Upper lobe of right lung (tissue), 1 donor: ENCODE measurements at places on chromosomes 12 and 14. TPM values are rescaled to one million over a fixed set of nuclear protein-coding genes. Genes with fewer than 3 reads are reported as not detected.

DNA sequence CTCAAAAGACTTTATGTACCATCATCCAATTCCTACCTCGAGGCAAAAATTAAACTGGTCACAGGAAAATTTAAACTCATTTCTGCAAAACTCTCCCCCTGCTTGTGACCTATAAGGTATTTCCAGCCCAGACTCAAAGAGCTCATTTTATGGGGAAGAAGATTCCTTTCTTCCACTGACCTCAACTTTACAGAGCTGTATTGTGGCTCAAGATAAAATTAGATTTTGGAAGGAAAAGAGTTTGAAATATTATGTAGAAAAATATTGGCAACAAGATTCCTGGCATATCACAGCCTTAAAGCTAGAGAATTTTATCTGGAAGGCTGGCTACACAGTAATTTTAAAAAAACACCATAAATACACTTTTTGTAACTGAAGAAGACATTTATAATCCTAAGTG is 91.7 kb downstream of the STXBP6 start:
- no peak overlapping the region for H3K4me3 ChIP-seq
- H3K4me1 ChIP-seq = peaks cover 5% of the 10 kb centered on the region
- H3K27ac ChIP-seq = no peak overlapping the region
- H3K27me3 ChIP-seq = no peaks in the 10 kb centered on the region
- DNase-seq = no peak

DNA sequence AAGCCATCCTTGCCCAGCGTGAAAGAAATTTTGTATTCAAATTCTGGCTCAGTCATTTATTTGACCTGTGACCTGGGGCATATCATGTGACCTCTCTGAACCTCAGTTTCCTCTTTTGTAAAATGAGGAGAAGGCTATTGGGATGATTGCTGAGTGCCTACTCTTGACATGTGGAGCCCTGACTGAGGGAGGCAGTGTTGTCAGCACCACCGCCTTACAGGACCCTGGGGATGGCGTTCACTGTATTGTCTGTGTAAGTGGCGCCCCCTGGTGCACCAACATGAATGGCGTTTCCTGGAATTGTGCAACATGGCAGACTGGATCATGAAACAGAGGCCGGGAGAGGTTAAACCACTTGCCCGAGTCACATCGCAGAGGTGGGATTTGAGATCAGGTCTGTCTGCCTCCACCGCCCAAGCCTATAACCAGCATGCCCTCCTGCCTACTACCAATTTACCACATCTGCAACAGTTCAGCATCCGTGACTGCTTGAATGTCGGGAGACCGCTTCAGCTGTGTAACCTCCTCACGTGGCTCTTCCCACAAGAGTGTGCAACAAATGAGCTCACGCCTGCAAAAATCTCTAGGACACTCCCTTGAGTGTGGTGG is 20.1 kb upstream of the CCDC63 start:
- H3K4me1 ChIP-seq = no peaks in the 10 kb centered on the region
- H3K27ac ChIP-seq = no peak overlapping the region
- peaks cover 4% of the 10 kb centered on the region for H3K27me3 ChIP-seq
- H3K4me3 ChIP-seq = no peak overlapping the region
- H3K36me3 ChIP-seq = no peaks in the 10 kb centered on the region

GRCh38 chr12:23008623-23009022 is 383.7 kb downstream of the ETNK1 start:
- no peak for DNase-seq
- no peak overlapping the region for H3K27ac ChIP-seq
- no peaks in the 10 kb centered on the region for H3K27me3 ChIP-seq
- H3K36me3 ChIP-seq = no peaks in the 10 kb centered on the region
- no peaks in the 10 kb centered on the region for H3K4me1 ChIP-seq

DNA sequence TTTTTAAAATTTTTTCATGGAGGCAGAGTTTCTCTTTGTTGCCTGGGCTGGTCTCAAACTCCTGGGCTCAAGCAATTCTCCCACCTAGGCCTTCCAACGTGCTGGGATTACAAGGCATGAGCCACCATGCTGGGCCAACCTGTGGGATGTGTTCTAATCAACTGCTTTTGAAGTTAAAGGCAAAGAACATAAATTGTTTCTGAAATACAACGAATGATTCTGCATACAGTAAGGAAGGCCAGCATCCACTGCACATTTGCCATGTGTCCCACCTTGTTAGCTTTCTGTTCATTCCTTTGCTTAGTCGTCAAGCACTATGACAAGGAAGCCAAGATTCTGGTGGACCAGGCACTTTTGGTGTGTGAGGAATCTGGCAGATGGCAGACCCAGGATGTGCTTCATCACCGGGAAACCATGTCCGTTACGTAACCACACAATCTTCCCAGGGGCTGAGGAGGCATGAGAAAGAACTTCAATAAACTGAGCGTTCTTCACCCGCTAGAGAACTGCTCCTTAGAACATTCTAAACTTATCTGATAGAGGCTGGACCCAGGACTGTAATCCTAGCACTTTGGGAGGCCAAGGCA is 24.5 kb downstream of the MOK start:
- H3K4me3 ChIP-seq = no peak overlapping the region
- no peaks in the 10 kb centered on the region for H3K4me1 ChIP-seq
- H3K36me3 ChIP-seq = no peaks in the 10 kb centered on the region
- no peak overlapping the region for H3K27ac ChIP-seq
- no peaks in the 10 kb centered on the region for H3K27me3 ChIP-seq
- no peak for DNase-seq

DNA sequence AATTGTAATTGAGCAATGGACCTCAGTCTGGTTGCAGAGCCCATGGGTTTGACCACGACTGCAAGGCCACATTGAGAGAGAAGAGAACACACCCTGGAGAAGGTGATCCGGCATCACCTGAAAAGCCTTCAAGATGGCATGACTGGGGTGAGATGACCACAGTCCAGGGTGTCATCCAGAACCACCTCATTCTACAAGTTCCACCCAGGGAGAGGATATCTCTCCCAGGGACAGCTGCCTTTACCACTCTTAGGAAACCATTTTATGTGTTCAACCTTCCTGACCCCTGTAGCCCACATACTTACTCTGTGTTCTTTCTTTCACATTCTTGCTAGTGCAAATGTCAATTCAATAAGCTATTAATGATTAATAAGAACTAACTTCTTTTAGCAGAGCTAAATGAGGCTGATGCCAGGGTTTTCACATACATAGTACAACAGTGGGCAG is 43.4 kb upstream of the CPM start:
- no peaks in the 10 kb centered on the region for H3K27me3 ChIP-seq
- DNase-seq = no peak
- H3K4me3 ChIP-seq = no peak overlapping the region

The CD4 gene
- total RNA-seq = 67.6 TPM

The RNF212B gene
- not detected for total RNA-seq

The MCRS1 gene
- 54.0 TPM for total RNA-seq

The MANSC1 gene
- total RNA-seq = 26.4 TPM
